ENCODE measurements at places on chromosomes 5 and 9.
A peak's percentile ranks its signal among the peaks of the same experiment; 100 is the strongest.

DNA sequence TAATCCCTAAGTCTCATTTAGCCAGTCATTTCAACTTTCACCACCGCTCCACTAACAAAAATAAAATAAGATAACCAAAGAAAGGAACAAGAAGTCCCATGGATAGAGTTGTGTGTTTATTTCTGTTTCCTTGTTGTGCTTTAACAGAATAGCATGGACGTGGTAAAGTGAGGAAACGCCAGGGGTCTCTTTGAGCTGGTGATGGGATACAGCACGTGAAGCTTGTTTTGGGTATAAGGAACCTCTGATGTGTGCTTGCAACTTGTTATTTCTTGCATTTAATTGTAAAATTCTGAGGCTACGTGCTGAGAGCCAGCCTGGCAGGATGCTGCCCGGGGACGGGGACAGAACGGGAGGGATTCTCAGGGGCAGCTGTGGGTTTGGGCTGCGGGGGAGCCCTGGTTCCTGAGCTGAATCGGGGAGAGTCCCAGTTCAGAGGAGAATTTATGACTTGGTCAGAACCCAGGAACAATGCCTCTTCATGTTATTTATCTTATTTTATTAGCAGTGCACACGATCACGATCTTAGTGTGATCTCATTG, 63.4 kb downstream of the ANKRD33B start:
- no peak for DNase-seq

DNA sequence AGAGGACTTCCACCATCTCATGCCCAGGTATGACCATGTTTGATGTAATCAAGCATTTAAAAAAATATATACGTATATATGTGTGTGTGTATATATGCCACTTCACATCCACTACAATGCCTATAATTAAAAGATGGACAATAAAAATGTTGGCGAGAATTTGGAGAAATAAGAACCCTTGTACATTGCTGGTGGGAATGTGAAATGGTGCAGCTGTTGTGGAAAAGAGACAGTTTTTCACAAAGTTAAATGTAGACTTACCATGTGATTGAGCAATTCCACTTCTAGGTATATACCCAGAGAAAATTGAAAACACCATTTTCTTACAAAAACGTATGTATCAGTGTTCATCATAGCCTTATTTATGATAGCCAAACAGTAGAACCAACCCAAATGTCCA, 229.2 kb upstream of the WWC1 start:
- DNase-seq, result no peak

- DNase-seq, result peak; percentile 92
Observed at GRCh38 chr9:119963798-119964372, 594.6 kb upstream of the BRINP1 start.

GRCh38 chr5:157454273-157454672, 5.7 kb upstream of the NIPAL4 start:
- no peak for DNase-seq

DNA sequence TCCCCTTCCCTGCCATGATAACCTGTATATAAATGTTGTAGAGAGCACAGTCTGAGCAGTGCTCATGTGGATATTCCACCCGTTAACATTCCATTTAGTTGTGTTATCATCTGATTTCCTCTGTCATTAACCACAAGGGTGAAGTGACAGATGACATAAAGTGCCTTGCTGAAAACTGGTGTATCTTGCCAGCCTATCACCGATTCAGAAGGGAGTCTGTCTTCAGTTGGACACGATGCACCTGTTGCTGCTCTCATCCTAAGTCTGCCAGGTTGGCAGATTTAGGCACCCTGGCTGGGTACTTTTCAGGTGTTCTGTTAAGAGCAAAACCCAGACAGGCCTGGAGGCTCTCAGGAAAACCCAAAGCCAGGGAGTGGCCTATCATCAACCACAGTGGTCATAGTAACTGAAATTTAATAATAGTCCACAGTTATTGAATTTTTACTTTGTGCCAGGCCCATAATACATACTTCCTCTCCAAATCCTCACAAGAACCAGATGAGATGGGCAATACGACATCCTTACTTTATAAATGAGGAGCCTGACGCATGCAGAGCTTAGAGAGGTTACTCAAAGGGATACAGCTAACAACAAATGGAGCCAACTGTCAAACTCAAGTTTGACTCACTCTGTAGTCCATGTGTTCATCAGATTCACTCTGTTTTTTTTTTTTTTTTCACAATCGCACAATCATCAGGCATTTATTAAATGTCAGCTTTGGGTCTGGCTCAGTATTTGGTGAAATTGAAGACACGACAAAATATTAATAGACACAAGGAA, 100.7 kb upstream of the SPRY4 start:
- DNase-seq, result no peak

GRCh38 chr9:87862536-87863268, 20.0 kb upstream of the SPATA31E1 start:
- no peak for DNase-seq

GRCh38 chr5:115231598-115231997, 31.1 kb downstream of the PGGT1B start:
- DNase-seq, result no peak

DNA sequence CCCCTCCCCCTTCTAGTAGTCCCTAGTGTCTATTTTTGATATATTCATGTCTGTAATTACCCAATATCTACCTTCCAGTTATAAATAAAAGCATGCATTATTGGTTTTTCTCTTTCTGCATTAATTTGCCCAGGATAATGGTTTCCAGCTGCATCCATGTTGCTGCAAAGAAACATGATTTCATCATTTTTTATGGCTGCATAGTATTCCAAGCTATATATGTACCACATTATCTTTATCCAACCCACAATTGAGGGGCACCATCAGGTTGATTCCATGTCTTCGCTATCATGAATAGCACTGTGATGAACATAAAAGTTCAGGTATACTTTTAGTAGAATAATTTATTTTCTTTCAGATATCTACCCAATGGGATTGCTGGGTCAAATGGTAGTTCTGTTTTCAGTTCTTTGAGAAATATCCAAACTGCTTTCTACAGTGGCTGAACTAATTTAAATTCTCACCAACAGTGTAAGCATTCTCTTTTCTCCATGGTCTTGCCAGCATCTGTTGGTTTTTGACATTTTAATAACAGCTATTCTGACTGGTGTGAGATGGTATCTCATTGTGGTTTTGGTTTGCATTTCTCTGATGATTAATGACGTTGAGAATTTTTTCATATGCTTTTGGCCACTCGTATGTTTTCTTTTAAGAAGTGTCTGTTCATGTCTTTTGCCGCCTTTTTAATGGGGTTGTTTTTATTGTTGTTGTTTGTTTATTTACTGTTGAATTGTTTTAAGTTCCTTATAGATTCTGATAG, 746.1 kb upstream of the MEF2C start:
- no peak for DNase-seq

DNA sequence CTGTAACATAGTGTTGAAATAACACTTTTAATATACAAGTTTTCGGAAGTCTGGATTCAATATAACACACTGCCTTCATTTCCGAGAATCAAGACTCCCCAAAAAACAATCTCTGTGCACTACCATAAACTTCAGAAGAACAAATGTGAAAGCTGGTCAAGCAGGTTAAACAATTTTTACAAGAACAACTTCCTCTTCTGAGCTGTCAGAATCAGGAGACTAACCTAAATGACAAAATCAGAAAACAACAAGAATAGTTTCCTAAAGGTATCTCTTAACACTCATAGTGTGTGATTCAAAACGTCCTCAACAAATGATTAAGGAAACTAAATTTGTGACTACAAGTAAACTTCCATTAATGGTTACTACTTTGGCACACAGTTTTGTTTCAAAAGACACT, 11.6 kb downstream of the C9orf72 start:
- no peak for DNase-seq

DNA sequence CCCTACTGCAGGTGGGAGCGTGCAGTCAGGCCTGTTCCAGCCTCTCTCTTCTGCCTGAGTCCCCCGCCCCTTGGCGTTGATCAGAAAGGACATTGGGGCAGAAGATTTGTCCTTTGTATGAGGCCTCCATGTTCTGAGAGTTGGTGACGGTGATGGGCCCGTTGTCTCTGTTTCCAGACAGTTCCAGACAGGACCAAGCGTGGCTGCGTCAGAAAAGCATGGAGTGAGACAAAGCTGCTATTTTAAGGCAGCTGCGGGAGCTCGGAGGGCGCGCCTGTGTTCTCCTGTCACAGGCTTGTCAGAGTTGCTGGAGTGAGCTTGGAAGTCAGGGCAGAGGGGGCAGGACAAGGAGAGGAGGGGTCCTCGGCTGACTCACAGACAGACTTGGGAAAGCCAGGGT, 32.1 kb upstream of the SH3PXD2B start:
- no peak for DNase-seq

DNA sequence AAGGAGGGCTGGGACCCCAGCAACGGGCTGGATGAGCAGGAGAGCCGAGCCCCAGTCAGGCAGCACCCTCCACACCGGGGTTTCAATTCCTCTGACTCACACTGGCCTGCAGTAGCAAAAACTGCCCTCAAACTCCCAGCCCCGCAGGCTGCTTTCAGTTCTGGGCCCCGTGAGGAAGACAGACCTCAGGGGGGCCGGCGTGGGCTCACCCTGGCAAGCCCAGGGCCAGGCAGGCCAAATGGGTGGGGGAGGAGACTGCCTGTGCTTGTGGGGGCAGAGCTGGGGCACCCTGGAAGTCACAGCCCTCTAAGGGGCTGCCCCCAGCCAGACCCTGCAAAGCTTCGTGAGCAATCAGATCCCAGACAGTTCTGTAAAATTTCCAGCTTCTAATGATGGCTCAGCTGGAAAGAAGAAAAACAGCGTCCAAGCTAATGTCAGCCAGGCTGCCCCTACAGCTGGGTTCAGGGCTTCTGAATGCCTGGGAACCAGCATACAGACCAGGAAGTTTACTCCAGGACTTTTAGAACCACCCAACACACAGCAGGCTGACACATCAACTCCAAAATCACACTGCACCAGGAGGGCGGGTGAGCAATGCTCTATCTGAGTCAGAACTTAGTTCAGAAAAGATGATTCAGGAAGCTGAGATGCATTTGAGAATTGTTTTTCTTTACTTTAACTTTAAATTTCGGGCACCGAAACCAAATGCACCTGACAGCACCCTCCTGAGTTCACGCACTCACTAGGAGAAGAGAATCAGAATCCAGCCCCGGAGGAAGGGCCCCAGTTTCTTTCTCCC, 34.7 kb downstream of the LPCAT1 start:
- DNase-seq, result no peak

DNA sequence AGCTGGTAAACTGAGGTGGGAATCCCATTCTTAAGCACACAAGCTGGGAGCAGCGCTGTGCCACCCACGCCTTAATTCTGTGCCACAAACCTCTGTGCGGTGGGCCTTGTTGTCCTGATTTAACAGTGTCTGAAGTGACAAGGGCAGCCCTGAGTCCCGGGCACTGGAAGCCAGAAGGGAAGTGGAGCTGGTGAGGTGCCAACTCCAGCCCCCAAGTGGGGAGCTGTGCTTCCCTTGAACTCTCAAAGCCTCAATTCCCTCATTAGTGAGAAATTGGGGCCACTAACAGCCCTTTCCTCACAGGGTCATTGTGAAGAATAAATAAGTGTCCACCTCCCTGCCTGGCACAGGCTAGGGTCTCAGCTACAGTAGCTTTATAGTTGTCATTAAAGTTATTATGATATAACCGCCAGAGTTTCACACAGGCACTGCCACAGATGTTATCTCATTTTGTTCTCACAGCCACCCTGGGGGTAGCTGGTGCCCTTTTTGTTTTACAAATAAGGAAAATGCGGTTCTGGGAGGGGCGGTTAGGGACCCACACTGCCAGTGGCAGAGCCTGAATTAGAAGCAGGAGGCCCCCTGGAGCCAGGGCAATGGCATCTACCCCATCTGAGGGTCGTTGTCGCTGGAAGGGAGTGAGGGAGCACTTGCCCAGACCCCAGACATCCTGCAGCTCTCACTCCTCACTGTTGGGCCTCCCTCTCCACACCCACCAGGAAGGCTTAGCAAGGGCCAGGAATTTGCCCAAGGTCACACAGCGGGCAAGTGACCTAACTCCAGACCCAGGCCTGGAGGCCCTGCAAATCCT, 2.1 kb upstream of the TLX3 start:
- no peak for DNase-seq

GRCh38 chr5:78495800-78496199, 135.4 kb downstream of the SCAMP1 start:
- no peak for DNase-seq

GRCh38 chr9:82105729-82106128, 117.2 kb downstream of the SPATA31D1 start:
- DNase-seq, result no peak

GRCh38 chr9:75615284-75615683, 275.2 kb upstream of the PCSK5 start:
- no peak for DNase-seq

GRCh38 chr5:127892467-127893207, 189.4 kb downstream of the CCDC192 start:
- peak; percentile 39 for DNase-seq

DNA sequence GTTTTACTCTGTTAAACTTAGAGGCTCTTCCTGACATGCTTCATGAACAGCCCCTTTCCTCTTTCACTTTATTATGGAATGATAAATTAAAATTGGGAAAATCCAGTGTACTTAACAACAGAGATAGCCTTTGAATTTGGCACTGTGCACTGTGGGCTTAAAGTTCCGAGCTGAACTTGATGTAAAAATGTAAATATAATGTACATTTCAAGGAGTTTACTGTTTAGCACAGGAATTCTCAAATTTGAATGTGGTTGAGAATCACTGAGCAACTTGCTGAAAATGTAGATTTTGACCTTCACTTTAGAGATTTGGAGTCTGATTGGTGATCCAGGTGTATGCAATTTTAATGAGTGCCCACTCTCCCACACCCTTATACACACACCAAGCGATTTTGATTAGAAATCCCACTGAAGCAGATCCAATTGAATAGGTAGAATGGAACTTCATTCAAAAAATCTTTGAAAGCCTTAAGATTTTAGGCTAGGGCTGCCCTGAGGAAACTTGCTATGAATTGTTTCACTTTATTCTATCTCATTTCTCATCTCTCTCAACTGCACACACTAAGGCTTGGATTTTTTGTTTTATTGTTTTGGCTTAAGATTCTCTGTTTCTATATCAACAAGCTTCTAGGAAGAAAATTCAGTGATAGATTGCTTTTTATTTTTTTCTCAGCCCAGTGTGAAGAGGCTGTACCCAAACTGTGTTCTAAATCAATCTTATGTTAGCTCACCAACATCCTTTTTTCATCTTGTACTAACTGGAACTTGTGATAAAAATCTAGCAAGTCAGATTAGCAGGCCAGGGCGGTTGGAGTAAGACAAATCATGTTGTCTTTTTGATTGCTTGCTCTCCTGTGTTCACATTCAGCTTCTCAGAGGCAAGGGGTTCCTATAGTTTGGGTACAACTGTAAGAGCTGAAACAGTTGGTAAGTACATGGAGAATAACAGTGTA, 22.9 kb downstream of the NUDT12 start:
- DNase-seq, result no peak

- no peak for DNase-seq
Observed at GRCh38 chr9:134989206-134990065, 71.7 kb upstream of the FCN1 start.

DNA sequence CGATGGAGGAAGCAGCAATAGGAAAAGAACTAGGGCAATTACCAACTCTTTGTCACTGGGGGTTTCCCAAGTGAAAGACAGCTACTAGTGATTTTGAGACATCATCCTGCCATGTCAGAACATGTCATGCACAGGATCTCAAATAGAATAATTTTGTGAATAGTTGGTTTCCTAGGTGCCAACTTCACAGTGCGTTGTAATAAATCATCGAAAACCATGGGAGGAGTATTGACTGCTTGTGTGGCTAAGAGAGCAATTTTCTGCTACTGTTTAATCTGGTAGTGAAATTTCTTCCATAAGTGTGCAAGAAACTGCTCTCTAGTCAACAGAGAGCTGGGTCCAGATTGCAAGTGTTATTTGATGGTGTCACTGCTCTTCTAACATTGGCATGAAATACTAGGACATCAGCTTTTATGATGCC, 168.6 kb downstream of the NNT start:
- DNase-seq, result no peak
